H4 (cell line): ENCODE measurements at places on chromosomes 1 and 21. TPM values are rescaled to one million over a fixed set of nuclear protein-coding genes. Genes with fewer than 3 reads are reported as not detected.

The TTLL10 gene
- total RNA-seq: not detected in 2 replicates

GRCh38 chr1:180951836-180952656 lies 39.3 kb downstream of the KIAA1614 start:
- no peak for DNase-seq

- DNase-seq: no peak
Observed at GRCh38 chr1:86016076-86016759, 140.4 kb downstream of the COL24A1 start.

- DNase-seq: no peak
Observed at GRCh38 chr1:26959722-26960624, at the start of gene KDF1. Gene KDF1 (minus strand): TSS chr1:26960468. CDS start chr1:26952380, 8,088 bp downstream.

DNA sequence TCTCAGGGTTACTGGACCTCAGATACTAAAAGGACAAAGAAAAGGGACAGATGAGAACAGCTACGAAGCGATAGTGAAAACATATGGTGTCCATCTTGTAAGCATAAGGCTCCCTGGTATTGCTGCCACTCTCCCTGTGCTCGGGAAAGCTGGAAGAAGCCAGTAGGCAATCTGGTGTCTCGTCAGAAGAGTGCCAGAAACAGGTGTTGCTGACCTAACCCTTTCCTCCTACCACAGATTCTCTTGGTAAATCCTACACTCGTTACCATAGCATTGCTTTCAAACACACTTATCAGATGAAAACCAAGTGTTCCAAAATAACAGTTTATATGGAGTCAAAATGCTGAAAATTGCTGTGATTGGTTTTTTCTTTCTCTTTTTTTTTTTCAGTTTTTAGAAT lies 146.3 kb downstream of the NRIP1 start:
- DNase-seq: no peak

GRCh38 chr1:110107867-110108469 lies 4.3 kb upstream of the UBL4B start:
- DNase-seq: no peak

The RNF186 gene
- total RNA-seq: not detected in 2 replicates

The INAVA gene
- 0.55 and 1.1 TPM in 2 replicates for total RNA-seq

The CYP4X1 gene
- total RNA-seq: 0.17 TPM in 1 of 2 replicates, not detected in the other

The REN gene
- not detected in 2 replicates for total RNA-seq

The CD101 gene
- 0.12 and 0.62 TPM in 2 replicates for total RNA-seq
